ENCODE measurements at places on chromosomes 6 and 20. TPM values are rescaled to one million over a fixed set of nuclear protein-coding genes. Genes with fewer than 3 reads are reported as not detected.

The HLA-DMB gene
- total RNA-seq: 9.1 TPM

DNA sequence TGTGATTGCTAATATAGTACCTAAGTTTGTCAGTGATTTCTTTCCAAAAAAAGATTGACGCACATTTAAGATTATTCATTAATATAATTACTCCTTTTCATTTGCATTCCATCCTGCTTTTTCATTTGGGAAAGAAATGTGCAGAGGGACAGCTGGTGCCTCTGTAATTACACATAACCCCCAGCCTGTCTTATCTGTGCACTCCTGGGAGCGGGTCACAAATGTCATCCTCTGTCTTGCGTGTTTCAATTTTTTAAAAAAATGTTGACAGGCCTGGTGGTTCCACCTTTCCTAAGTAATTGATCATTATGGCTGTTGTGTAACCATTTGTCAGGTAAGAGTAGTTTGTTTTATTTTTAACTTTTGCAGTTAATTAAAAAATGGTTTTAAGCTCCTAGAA, 92.7 kb downstream of the SLX4IP start:
- no peak for DNase-seq

DNA sequence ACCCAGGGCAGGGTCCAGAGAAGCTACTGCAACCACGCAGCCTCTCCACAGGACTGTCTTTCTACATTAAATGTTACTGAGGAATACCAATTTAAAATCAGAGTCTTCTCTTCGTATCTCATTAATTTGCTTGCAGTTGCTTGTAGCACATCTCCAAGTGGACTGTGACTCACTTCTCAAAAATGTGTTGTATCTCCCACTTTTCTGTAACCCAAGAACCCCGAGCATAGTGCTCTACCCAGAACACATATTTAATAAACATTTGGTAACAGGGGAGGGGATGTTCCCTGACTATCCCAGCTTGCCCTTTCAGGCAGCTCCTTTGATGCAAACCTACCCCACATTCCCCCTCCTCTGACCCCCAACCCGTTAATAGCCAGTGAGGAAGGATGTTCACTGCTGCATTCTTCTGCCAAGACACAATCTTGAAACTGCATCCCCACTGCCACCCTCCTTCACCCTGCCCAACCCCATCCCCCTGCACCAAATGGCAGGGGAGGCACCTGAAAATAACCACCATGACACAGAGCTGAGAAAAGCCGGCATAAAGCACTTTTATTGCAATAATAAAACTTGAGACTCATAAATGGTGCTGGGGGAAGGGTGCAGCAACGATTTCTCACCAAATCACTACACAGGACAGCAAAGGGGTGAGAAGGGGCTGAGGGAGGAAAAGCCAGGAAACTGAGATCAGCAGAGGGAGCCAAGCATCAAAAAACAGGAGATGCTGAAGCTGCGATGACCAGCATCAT, 24.2 kb downstream of the FKBP1A start:
- DNase-seq: no peak

The CD24 gene
- 0.71 TPM for total RNA-seq

DNA sequence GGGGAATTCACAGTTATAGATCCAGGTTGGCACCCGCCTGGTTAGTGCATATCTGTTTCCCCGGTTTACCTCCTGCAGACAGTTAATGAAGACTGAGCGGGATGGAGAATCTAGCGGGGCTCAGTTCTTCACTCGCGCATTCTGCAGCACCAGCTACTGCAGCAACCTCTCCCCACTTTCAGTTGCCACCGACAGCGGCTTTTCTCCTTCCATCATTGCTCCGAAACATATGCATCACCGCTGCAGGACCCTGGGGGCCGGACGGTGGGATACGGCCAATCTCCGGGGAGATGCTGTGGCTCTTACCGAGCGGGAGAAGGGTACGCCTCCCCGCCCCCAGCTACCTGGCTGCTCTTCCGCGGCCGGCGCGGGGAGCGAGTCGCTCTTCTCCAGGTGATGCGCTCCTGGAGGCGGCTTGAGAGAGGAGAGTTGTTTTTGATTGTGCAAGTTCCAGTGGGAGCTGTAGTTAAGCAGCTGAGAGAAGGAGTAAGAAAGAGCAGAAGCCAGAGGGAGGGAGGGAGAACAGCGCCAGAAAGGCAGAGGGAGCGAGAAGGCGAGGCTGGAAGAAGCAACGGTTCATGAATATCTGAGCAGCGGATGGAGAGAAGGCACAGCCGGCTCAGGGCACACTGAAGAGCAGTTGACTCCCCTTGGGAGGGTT, at the start of gene SGK1:
TSS of gene SGK1 (minus strand) at position 642 of the 661 bp plus-strand sequence. CDS start 652 bp downstream, outside the sequence.
- DNase-seq: no peak

- no peak for DNase-seq
Observed at GRCh38 chr20:23509247-23509913, 18.5 kb downstream of the CST8 start.

The ZC3H12D gene
- total RNA-seq: 0.25 TPM

The FAM83B gene
- 0.63 TPM for total RNA-seq

DNA sequence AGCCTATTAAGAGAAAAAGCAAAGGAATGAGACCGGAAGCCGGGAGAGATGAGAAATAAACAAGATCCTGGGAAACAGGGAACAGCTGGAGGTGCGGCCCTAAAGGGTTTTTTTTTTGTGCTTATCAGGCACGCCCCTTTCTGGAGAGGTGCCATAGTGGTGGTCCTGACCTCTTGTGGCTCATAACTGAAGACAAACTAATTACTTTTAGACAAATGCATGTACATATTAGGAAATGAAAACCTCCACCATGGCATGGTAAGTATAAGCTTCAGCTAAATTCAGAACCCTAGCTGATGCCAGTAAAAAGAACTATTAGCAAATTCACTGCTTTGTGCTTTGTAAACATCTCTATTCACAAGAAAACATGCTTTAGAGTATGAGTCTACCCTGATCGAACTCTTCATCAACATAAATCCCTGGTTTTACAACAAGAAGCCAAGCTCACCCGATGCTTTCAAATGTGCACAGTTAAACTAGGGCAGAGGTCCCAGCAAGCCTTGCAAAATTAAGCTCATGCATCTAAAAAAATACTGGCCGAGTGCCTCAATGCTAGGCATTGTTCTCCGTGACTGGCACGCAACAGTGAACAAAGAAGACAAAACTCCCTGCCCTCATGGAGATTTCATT, 96.4 kb upstream of the MRPS10 start:
- DNase-seq: no peak

- no peak for DNase-seq
Observed at GRCh38 chr6:111938710-111939109, 65.5 kb upstream of the FYN start.

- no peak for DNase-seq
Observed at GRCh38 chr6:30882759-30883684, 1.3 kb upstream of the DDR1 start.

- no peak for DNase-seq
Observed at GRCh38 chr6:119234457-119234856, 115.1 kb downstream of the MAN1A1 start.

The MAPK14 gene
- total RNA-seq: 24.5 TPM

The STMND1 gene
- not detected for total RNA-seq

The FAM217A gene
- total RNA-seq: not detected

DNA sequence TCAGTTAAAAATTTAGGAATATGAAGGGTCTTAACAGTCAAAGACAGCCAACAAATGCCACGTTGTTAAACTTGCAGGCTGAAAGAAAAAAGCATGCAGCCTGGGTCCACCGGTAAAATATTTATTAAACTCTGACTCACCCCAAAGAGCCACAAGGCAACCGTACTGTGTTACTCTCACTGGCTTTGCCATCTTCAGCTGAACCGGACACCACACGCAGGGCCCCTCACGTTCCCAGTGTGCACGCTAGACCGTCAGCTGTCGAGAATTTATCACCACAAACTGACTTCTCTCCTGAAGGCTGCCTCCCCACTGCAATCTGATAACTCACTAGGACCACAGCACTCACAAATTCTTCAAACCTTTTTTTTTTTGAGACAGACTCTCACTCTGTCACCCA, 30.7 kb downstream of the HUS1B start:
- no peak for DNase-seq

DNA sequence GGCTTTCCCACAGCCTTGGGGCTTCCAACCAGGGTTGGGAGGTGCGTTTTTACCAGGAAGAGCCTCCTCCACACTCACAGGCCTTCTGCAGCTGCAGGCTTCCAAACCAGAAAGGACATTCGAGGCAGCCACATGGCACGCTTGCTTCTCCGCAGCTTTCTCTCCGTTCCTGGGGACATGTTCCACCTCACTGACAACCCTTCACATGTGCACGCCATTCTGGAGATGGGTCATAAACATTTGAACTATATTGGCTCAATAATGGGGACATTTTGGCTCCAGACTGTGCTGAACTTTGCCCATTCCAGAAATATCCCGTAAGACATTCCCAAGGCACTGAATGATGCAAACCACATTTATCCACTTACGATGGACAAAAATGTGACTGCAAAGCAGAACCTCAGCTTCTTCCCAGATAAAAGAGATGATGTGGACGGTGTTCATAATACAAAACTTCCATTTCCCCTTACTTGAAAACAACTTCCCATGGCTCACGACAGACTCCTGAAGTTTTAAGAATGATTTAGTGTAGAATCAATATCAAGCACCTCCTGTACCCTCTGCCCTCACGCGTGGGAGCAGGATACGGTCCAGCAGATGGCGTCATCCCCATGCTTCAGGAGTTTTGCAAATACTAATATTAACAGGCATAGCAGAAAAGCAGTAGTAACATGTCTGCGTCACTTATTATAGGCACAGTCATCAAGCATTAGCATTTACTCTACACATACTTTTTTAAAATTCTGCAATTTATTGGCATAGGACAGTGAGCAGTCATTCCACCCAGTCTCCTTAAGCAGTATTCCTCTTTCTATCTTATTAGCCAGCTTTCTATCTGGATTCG, 25.4 kb upstream of the FOXF2 start:
- peak; percentile 41 for DNase-seq

DNA sequence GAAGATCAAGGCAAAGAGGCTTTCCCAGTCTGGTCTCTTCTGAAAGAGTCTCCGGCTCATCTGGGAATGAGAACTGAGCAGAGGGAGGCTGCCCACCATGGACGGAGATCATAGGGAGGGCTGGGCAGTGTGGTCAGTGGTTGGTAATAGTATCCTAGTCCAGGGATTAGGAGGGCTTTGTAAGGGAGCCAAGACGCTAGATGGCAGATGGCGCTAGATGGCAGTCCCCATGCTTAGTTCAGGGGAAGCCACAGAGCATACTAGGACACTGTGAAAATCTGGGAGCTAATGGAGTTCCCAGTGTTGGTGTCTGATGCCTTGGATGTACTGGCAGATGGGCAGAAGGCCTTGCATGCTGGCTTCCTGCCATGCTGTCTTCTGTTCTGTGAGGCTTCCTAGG, 21.7 kb upstream of the DAAM2 start:
- DNase-seq: no peak

DNA sequence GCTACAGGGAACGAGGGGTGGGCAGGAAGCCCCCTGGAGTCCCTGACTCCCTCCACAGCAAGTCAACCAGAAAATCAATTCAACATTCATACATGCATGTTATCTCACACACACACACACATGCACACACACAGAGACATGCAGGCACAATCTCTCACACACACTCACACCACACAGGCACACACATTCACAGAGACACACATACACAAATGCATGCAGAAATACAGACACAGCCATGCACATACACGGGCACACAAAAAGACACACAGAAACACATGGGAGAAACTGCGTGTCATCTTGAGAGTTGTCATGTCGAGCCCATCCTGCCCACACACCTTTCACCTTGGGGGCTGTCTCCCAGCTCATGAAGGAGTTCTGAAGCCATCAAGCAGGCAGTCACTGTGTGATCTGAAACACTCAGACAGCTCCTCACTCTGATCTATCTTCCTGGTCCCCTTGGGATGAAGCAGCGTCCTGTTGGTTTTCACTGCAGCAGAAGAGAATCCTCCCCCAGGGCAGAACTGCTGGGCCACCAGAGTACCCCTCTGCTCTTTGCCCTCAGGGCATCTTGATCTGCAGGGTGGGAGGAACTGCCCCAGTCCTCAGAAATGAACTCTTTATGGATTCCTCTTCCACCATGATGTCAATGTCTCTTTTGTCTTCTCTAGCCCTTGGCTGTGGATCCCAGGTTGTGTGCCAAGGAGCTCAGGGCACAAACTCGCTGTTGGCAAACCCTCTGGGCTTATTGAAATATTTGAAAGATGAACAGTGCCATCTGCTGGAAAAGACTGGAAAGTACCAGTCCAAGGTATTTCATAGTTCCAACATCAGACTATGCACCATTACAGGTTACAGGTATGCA, 8.8 kb downstream of the RAET1L start:
- DNase-seq: no peak

The ADGRB3 gene
- 1.5 TPM for total RNA-seq

DNA sequence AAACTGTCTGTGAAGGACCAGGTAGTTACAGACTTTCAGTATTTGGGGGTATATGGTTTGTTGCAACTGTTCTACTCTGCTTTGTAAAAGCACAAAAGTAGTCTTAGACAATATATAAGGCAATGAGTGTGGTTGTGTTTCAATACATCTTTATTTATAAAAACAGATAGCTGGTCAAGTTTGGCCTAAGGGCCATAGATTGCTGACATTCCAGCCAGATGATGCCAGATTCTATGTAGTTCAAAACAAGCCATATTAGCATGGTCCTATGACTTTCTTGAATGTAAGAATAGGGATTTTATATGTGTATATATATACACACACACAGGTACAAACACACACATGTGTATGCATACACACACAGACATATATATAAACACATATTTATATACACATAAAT, 201.8 kb downstream of the GRIK2 start:
- DNase-seq: no peak

The FABP7 gene
- total RNA-seq: not detected

GRCh38 chr20:24782801-24783630, 166.1 kb upstream of the CST7 start:
- DNase-seq: no peak

The FNDC11 gene
- total RNA-seq: 0.14 TPM

The ASIP gene
- total RNA-seq: 32.6 TPM

- DNase-seq: no peak
Observed at GRCh38 chr6:144816936-144817335, 531.8 kb downstream of the UTRN start.

GRCh38 chr20:59371431-59371830, 71.0 kb downstream of the EDN3 start:
- DNase-seq: no peak

DNA sequence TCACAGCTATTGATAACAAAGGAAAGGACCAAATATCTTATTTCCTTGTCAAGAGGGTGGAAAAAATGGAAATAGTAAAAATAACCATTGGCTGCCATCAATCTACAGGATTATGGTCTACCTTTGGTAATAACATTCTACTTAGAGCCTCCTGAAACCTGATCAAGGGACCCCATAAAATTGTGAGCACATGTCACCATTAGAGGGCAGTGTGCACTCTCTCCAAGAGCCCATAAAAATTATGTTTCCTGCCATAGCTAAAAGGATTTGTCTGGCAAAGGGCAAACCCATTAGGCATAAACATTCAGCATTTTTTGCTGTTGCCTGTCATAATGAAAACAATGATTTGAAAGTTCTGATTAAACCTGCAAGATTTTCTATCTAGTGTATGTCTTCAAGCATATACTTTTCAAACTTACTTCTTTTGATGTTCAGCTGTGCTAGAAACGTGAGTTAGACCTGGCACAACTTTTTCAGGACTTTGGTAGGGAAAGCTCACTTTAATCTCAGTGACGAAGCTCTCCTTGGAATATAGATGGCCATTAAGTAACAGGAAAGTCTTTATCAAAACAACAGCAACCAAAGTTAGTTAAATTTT, 120.7 kb upstream of the ZFP64 start:
- no peak for DNase-seq

All from left ventricle myocardium inferior (tissue), 1 donor.